Natural killer cell (primary cell): ENCODE measurements at places on chromosomes 5 and 9. TPM values are rescaled to one million over a fixed set of nuclear protein-coding genes. Genes with fewer than 3 reads are reported as not detected.

SMIM3 gene
- 9.4 TPM for total RNA-seq

- DNase-seq = no peak
These were observed 166.6 kb downstream of the AP3B1 start for GRCh38 chr5:78127875-78128274.

- no peak for DNase-seq
These were observed 99.0 kb upstream of the SSBP2 start for GRCh38 chr5:81849770-81850367.

GRCh38 chr9:78171651-78172050, 64.2 kb upstream of the CEP78 start:
- DNase-seq = no peak
